ENCODE measurements at places on chromosomes 3 and 15.

DNA sequence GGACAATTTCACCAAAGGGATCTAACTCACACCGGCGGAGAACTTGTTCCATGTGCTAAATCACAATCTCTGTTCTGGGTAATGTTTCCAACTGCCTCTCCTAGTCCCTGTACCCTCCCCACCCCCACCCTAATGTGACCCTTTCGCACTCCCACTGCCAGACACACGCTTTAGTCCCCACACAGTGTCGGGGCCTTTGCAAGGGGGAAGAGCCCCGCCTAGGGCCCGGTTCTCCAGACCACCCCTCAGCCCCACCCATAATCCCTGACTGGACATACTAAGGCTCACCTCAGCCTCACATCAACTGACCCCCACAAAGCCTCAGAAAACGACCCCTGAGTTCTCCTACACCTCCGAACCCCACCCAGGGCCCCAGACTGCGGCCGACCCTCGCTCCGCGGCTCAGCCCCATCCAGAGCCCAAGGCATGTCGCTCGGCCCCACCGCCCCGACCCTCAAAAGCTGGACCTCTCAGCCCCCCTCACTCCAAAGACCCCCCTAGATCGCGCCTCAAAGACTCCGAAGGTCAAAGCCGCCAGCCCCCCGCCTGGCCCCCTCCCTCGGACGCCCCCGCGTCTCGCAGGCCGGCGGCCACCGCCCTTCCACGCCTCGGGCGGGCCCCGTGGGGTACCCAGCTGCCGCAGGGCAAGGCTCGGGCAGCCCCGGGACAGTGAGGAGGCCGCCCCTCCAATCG lies 72.0 kb upstream of the MAP4 start:
- no peak for DNase-seq

DNA sequence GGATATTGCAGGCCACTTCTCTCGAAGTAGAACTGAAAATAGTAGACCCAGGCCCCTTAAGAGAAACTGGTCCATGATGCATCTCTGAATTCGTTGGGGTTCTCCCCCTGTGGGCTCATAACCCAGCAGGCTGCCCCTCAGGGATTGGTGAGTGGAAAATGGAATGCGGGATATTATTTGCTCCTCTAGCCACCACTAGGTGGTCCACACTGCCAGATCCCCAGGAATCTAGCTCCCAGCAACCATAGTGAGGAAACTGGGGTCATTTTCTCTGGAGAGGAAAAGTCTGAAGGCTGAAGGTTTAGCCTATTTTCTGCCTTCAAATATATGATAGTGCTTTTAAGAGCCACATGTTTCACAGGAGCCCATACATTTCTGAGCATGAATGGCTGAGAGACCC lies 6.7 kb downstream of the CX3CR1 start:
- DNase-seq: no peak

DNA sequence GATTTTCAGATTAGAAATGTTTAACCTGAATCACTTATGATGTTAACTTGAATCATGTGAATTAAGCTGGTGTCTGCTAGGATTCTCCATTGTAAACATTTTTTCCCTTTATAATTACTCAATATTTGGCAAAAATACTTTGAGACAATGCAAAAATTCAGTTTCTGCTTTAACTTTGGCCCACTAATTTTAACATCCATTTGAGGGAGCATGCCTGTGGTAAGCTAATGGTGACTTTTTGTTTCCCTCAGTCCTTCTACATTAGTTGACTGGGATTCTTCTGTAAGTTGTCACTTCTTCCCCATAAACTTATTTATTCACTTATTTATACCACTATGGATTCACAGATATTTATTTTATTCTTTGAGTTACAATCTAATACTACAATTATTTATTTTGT lies 59.3 kb downstream of the PIK3R4 start:
- no peak for DNase-seq

DNA sequence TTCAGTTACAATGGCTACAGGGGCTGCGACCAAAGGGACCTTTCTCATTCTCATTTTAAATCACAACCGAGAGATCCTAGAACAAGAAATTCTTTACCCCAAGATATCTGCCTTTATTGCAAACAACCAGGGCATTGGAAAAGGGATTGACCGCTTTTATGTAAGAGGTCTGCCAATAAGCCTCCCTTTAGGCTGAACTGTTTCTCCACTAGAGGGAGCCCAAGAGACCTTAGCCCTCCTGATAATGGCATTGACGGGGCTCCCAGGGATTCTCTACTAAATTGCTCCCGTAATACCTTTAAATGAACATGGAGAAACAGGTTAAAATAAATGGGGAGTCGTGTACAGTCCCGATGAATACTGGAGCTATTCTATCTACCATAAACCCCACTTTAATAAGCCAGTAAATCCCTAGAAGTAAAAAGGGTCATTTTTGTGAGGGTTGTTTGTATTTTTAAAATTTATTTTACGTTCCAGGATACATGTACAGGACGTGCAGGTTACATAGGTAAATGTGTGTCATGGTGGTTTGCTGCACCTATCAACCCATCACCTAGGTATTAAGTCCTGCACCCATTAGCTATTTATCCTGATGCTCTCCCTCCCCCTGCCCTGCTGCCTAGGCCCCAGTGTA lies 7.5 kb upstream of the IGSF10 start:
- DNase-seq: peak; percentile 5

- DNase-seq: no peak
Measured at GRCh38 chr3:56144805-56145204, 323.5 kb downstream of the ERC2 start.

- no peak for DNase-seq
Measured at GRCh38 chr15:51191072-51191670, 96.5 kb upstream of the TNFAIP8L3 start.

- DNase-seq: no peak
Measured at GRCh38 chr15:52153900-52154895, 37.0 kb downstream of the GNB5 start.

DNA sequence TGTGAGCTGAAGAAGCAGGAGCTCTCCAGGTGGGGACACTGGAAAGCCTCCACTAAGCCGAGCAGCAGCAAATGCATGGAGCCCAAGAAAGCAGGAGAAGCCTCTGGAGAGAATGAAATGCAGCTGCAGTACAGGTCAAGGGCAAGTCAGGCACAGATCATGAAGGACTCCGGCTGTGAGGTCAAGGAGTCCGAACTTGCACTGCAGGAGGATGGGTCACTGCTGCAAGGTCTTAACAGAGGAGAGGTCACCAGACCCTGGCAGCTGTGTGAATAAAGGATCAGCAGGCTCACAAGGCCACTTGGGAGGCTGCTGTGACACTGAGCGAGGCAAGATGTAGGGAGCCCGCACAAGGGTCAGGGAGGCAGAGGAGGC lies 24.7 kb upstream of the SLC41A3 start:
- DNase-seq: no peak

- no peak for DNase-seq
Measured at GRCh38 chr3:44890258-44890657, 15.8 kb downstream of the TGM4 start.

- no peak for DNase-seq
Measured at GRCh38 chr3:195844671-195845218, 33.0 kb upstream of the MUC4 start.

DNA sequence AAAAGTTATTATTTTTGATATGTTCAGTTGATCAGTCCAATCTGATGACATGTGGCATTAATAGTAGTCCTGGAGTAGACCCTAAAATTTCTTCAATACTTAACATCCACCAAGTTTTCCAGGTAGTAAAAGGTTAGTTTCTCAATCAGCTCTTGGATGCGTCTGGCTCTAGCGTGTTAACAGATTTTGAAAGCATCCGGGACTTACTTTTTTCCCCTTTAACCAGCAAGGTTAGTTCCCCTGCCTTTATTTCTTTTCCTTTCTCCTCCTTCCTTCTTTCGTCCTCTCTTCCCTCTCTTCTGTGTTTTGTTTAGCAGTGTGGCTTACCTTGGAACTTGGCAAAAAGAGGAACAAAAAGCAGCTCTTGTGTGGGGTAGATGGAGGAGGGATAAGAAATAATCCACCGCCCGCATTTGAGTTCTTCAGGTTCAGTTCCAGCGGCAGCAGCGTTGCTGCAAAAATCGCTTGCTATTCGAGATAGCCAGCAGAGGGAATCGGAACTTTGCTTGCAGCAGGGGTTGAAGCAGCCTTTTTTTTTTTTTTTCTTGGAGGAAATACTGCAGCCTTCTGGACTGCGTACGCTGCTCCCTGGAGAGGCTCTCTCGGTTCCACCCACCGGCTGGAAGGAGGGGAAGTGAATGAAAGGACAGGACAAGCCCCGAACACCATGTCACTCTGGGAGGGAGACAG lies at the start of gene RBMS3:
Gene RBMS3 (plus strand): TSS at position 668 of the 690 bp plus-strand sequence.
- DNase-seq: no peak

DNA sequence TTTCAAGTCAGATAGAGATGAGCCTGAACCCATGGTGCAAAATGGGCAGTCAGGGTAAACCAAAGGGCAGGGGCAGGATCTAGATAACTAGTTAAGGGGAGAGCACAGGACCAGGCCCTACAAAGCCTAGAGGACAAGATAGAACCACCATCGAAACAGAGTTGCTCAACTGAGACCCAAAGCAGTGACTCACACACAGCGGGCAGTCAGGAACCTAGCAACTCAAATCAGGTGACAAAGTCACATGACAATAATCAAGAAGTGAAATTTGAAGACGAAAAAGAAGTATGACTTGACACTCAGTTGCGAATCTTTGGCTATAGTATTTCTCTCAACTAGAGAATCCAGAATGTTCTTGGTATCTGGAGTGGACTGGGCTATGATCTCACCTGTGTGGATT lies 136.0 kb upstream of the PTPRG start:
- no peak for DNase-seq

- no peak for DNase-seq
Measured at GRCh38 chr3:186940967-186941366, 10.6 kb downstream of the ST6GAL1 start.

GRCh38 chr3:69082361-69082760 lies 2.2 kb upstream of the UBA3 start:
- no peak for DNase-seq

- DNase-seq: no peak
Measured at GRCh38 chr3:187678726-187679268, 8.6 kb upstream of the SST start.

- peak; percentile 24 for DNase-seq
Measured at GRCh38 chr15:43749690-43750345, 3.6 kb downstream of the PDIA3 start.

- no peak for DNase-seq
Measured at GRCh38 chr3:30733209-30733608, 126.8 kb downstream of the TGFBR2 start.

- DNase-seq: no peak
Measured at GRCh38 chr3:76859596-76859995, 180.3 kb upstream of the ROBO2 start.

DNA sequence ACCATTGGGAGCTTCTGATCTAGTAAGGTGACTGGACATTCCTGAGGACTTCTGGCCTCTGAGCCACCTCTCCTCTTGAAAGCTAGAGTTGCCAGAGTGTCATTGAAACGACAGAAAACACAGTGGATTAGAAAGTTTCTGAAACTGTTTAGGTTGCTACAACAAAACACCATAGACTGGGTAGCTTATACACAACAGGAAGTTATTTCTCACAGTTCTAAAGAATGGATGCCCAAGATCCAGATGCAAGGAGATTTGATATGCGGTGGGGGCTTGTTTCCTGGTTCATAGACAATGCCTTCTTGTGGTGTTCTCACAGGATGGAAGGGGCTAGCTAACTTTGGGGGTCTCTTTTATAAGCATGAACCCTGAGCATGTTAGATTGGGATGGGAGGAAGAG lies 43.3 kb upstream of the ZNF385D start:
- DNase-seq: no peak

DNA sequence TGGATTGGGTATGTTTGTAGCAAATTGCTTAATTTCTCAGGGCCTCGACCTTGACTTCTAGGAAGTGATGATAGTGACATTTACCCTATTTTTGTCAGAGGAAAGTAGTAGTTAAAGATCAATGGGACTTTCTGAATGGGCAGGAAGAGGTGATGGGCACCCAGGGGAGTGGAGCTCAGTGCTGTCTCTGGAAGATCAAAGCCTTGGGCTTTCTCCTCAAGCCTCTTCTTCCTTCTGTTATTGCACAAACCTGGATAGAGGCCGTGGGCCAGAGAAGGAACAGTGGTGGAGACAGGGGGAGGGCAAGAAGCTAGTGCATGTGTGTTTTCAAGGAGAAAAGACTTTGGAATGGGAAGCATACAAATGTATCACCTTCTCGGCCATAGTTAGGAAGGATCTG lies 44.9 kb upstream of the EOMES start:
- DNase-seq: no peak

- DNase-seq: no peak
Measured at GRCh38 chr3:71376503-71376902, 207.0 kb downstream of the FOXP1 start.

- no peak for DNase-seq
Measured at GRCh38 chr15:70149667-70150404, 52.1 kb upstream of the TLE3 start.

All from stimulated activated CD4-positive, alpha-beta T cell treated with anti-CD3 and anti-CD28 coated beads, Interleukin-1b, Interleukin-23, amount 100 ng/mL, for 24 hours (primary cell).